ENCODE measurements at places on chromosomes 4 and X.

- peak; percentile 83 for DNase-seq
Measured at GRCh38 chr4:105137121-105137875, 9.4 kb upstream of the TET2 start.

- DNase-seq = no peak
Measured at GRCh38 chrX:96455078-96455477, 229.6 kb upstream of the DIAPH2 start.

DNA sequence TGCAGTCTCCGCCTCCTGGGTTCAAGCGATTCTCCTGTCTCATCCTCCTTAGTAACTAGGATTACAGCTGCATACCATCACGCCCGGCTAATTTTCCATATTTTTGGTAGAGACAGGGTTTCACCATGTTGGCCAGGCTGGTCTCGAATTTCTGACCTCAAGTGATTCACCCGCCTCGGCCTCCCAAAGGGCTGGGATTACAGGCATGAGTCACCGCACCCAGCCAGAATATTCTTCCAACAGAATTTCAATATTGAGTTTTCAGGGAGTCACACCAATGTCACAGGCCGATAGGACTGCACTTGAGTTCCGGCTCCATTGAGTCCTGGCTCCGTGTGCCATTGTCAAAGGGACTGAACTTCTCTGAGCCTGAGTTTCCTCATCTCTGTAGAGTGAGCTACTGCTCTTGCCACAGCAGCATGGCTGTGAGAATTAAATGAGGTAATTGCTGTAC is 82.9 kb downstream of the CLCN4 start:
- DNase-seq = no peak

DNA sequence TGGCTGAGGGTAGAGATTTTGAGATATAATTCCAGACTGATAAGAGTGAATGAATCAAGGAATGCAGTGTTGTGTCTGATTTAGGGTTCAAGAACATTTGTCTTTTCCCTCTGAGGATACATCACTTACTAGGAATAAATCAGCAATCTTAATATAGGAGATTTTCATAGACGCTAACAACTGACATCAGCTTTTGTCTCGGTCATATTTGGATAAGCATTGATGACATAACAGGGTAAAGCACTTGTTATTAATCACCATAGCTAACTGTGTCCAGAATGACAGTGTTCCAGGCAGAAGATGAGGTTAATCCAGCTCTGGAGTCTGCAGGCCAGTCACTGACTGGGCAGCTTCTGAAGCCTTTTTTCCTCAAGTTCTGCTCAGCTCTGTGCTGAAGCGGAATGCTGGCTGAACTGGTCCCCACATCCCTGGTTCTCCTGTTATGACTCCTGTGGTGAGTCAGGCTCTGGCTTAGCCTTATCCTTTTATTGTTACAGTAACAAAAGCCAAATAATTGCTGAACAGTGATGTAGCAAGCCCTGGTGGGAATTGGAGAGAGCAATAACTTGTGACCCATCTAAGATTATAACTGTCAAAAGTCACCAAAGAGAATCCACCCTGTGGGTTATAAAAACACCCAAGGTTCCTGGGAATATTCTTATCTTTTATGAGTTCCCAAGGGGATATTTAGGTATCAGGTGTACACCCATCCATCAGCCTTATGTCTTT is 41.8 kb downstream of the FNIP2 start:
- peak; percentile 92 for DNase-seq

GRCh38 chr4:145626623-145626982 is 7.4 kb downstream of the MMAA start:
- no peak for DNase-seq

DNA sequence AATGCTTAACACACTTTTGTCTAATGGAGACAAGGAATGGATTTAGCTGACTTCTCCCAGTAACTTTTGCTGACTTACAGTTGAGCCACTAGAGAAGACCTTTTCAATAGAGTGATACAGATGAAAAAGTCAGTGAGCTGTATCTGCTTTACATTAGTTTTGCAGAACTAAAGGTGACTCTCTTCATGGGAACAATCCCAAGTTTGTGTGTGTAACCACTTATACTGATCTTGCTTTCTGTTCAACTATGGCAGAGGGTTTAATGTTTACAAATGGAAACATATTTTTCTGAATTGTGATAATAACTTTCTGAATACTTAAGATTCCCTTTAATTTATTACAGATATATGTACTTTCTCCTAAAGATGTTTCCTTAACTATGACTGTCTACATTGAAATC is 182.6 kb upstream of the PUDP start:
- DNase-seq = no peak
